Dermis blood vessel endothelial cell (primary cell): ENCODE measurements at places on chromosomes 1 and 21. TPM values are rescaled to one million over a fixed set of nuclear protein-coding genes. Genes with fewer than 3 reads are reported as not detected.

CD247 gene
- 0.09 TPM in 1 of 2 replicates, not detected in the other for total RNA-seq

NUP210L gene
- 0.09 and 0.17 TPM in 2 replicates for total RNA-seq

KIF14 gene
- total RNA-seq = 3.1 and 18.0 TPM in 2 replicates

MX1 gene
- 10.0 and 10.4 TPM in 2 replicates for total RNA-seq

HIVEP3 gene
- 0.85 and 0.93 TPM in 2 replicates for total RNA-seq

RAB3B gene
- 1.0 and 5.4 TPM in 2 replicates for total RNA-seq

C1orf226 gene
- 0.34 and 1.1 TPM in 2 replicates for total RNA-seq

NHLH1 gene
- total RNA-seq = under 0.01 and 0.05 TPM in 2 replicates

ANGPTL3 gene
- not detected in 2 replicates for total RNA-seq

DUSP23 gene
- 29.0 and 47.6 TPM in 2 replicates for total RNA-seq

USP21 gene
- total RNA-seq = 5.4 and 12.8 TPM in 2 replicates

NBPF6 gene
- not detected in 2 replicates for total RNA-seq

TRAF3IP3 gene
- not detected in 2 replicates for total RNA-seq

NR1I3 gene
- total RNA-seq = not detected in 2 replicates

PCAT6 gene
- 0.51 TPM in 1 of 2 replicates, not detected in the other for total RNA-seq

SLC22A15 gene
- total RNA-seq = 0.17 TPM in 1 of 2 replicates, not detected in the other

CDC20 gene
- 22.1 and 121 TPM in 2 replicates for total RNA-seq

GJA9 gene
- not detected in 2 replicates for total RNA-seq

XCL2 gene
- total RNA-seq = not detected in 2 replicates

ITLN2 gene
- total RNA-seq = not detected in 2 replicates

ZYG11A gene
- total RNA-seq = 0.17 and 1.2 TPM in 2 replicates

RIMS3 gene
- 0.28 and 0.34 TPM in 2 replicates for total RNA-seq

THEM5 gene
- 0.17 TPM in 1 of 2 replicates, not detected in the other for total RNA-seq

RUNX1 gene
- 0.84 and 1.7 TPM in 2 replicates for total RNA-seq

SPRR2A gene
- not detected in 2 replicates for total RNA-seq

SPRR5 gene
- not detected in 2 replicates for total RNA-seq
